ENCODE measurements at places on chromosomes 7 and 10.

- DNase-seq: no peak
Measured at GRCh38 chr7:2239242-2239641, 2.8 kb downstream of the MRM2 start.

DNA sequence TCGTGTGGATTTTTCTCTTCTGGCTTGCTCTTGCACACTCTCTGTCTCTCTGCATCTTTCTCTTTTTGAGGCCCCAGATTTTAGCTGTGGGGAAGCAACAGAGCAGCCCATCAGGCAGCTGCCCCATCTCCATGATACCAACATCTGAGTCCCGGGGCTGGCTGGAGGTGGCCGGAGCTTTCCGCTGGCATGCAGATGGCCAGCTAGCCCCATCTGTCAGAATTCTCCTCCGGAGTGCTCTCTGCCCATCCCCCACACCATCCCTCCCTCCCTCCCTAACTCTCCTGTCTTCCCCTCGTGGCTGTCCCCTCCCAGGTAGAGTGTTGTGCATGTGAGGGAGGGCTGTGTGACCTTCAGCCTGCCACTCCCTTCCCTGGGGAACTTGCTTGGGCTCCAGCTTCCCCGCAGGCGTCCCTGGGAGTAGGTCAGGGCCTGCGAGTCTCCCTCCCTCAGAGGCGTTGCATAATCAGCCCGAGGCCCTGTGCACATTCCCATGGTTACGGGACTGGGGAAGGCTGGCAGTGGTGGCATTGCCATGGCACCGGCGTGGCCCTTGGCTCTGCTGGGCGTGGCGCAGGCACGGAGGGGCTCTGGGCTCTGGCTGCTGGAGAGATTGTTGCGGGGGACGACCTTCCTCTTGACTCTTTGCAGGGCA is 24.7 kb downstream of the GHRHR start:
- DNase-seq: no peak

DNA sequence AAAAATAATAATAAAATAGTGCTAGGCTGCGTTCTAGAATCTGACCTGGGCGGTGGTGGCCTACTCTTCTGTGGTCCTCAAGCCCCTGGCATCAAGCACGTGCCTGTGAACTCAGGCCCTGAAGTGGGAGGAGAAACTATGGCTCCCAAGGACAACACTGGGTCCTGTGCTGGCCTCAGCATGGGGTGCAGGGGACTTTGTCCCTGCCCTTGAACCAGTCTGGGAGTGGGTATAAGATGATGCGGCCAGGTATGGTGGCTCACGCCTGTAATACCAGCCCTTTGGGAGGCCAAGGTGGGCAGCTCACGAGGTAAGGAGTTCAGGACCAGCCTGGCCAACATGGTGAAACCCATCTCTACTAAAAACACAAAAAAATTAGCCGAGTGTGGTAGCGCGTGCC is 5.5 kb downstream of the ZP3 start:
- no peak for DNase-seq

GRCh38 chr7:27399791-27400567 is 157.4 kb downstream of the EVX1 start:
- DNase-seq: no peak

- no peak for DNase-seq
Measured at GRCh38 chr7:7321681-7322080, 139.3 kb downstream of the C1GALT1 start.

GRCh38 chr10:49844775-49845595 is 82.9 kb upstream of the OGDHL start:
- DNase-seq: no peak

DNA sequence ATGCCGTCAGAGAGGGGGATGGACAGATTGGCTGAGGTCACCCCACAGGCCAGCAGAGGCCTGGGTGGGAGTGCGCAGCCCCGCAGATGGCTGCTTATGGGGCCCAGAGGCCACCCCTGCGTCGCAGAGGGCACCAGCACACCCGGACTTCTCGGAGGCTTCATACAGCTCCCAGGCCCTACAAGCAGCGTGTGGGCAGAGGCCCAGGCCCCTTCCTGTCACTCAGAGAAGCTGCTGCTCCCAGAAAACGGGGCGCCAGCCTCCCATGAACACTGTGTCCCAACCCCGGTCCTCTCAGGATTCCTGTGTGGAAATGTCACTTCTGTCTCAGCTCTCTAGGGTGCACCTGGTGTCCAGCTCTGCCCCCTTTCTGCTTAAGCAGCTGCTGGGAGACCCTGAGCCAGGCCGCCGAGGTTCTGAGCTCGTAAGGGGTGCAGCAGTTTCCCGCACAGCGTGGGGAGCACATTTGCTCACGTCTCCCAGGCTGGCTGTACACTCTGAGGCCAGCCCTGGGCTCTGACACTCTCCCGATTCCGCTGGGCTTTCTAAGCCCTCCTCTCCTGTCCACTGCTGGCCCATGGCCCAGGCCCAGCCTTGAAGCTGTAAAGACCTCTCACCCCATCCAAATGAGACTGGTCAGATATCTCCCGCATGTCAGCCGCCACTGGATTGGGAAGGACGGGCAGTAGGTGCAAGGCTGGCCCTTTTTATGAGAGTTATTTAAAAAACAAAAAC is 6.8 kb downstream of the GPR146 start:
- DNase-seq: no peak

DNA sequence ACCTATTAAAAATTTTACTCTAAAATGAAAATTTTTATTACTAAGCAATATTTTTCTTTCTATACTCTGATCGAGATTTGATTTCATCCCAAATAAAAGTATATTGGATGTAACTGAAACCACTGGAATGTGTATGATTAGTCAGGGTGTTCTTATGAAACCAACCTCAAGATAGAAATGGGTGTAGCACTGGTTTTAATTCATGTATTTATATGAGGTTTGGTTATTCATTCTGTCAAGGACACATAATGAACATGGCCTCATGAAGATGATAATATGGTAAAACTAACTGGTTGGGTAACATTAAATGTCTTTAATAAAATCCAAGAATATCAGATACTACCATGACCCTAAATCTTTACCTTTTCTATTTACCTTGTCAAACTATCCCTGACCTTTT is 197.7 kb downstream of the SEMA3A start:
- no peak for DNase-seq
